ENCODE measurements at places on chromosomes 2 and 18. TPM values are rescaled to one million over a fixed set of nuclear protein-coding genes. Genes with fewer than 3 reads are reported as not detected.

DNA sequence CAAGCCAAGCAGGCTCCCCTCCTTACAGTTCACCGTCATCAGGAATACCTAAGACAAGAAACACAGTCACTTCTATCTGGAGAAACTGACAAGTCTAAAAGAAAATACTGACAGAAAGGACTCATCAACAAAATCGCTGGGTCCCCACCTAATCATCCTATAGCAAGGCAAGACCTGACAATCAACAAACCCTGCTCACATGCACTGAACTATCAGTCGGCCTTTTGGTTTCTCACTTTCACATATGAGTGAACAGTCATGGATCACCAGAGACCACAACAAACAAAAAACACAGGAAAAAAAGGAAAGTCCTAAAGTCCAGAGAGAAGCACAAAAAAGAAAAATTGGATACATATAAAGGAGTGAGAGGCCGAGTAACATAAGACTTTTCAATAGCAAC is 70.4 kb downstream of the SEMA4F start:
- H3K36me3 ChIP-seq, result no peaks in the 10 kb centered on the region
- peaks cover 7% of the 10 kb centered on the region for H3K27me3 ChIP-seq
- DNase-seq, result no peak
- H3K4me3 ChIP-seq, result no peak overlapping the region
- no peak overlapping the region for H3K27ac ChIP-seq
- no peaks in the 10 kb centered on the region for H3K4me1 ChIP-seq

DNA sequence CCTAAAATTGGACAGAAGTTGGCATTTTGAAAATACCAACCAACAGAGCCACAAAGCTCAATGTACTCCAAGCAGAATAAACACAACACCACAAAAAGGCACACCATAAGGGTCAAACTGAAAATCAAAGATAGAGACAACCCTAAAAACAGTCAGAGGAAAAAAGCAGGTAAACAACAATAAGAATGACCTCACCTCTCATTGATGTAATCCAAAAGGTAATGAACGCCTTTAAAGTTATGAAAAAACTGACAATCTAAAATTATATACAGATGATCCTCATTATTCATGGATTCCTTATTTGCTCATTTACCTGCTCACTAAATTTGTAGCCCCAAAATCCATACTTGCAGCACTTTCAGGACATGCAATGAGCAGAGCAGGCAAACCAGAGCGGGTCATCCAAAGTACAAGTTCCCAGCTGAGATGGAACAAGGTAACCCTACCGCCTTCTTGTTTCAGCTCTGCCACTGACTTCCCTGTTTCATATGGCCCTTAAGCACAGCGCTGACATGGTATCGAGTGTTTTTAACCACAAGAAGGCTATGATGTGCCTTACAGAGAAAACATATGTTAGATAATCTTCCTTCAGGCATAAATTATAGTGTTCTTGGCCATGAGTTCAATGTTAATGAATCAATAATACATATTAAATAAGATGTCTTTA is 17.0 kb downstream of the RTN4 start:
- H3K36me3 ChIP-seq, result no peaks in the 10 kb centered on the region
- no peak for DNase-seq
- H3K27ac ChIP-seq, result peak overlapping the region; percentile 26
- H3K27me3 ChIP-seq, result no peaks in the 10 kb centered on the region
- H3K4me3 ChIP-seq, result no peak overlapping the region
- peaks cover 79% of the 10 kb centered on the region for H3K4me1 ChIP-seq

POTEI gene
- not detected for total RNA-seq

GRCh38 chr2:106107509-106108131 is 86.5 kb downstream of the UXS1 start:
- no peak overlapping the region for H3K4me3 ChIP-seq
- DNase-seq, result no peak
- no peaks in the 10 kb centered on the region for H3K27me3 ChIP-seq

ST3GAL5 gene
- 102 TPM for total RNA-seq

C2orf49 gene
- 15.7 TPM for total RNA-seq

VWC2L gene
- total RNA-seq, result not detected

GRCh38 chr2:154813636-154814035 is 115.1 kb downstream of the KCNJ3 start:
- no peak overlapping the region for H3K27ac ChIP-seq
- no peak for DNase-seq
- H3K27me3 ChIP-seq, result no peaks in the 10 kb centered on the region
- no peaks in the 10 kb centered on the region for H3K4me1 ChIP-seq
- H3K36me3 ChIP-seq, result no peaks in the 10 kb centered on the region

- H3K4me1 ChIP-seq, result no peaks in the 10 kb centered on the region
- H3K36me3 ChIP-seq, result no peaks in the 10 kb centered on the region
- H3K27ac ChIP-seq, result no peak overlapping the region
- no peak overlapping the region for H3K4me3 ChIP-seq
- no peaks in the 10 kb centered on the region for H3K27me3 ChIP-seq
These were observed 71.4 kb downstream of the OLA1 start for GRCh38 chr2:174176898-174177297.

- no peaks in the 10 kb centered on the region for H3K4me1 ChIP-seq
- H3K27ac ChIP-seq, result no peak overlapping the region
- no peaks in the 10 kb centered on the region for H3K36me3 ChIP-seq
These were observed 67.1 kb downstream of the PRELID3A start for GRCh38 chr18:12474876-12475275.

TUBA4A gene
- total RNA-seq, result 65.0 TPM

DNA sequence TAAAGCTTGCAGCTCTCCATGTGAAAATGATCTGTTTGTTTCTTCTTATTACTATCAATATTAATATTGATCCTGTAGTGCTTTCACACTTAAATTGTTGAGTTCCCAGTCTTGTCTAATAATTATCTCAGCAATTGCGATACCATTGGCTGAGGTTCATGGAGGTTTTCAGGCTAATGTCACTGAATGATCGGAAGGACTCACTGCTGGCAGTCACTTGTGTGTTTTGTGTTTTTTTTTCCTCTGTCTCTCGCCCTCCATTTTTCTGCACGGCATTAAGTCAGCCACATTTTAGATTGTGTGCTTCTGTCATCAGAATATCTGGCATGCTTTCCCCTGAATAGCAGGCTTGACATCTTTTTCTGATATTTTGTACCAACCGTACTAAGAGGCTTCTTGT is 43.7 kb downstream of the AGAP1 start:
- H3K4me1 ChIP-seq, result no peaks in the 10 kb centered on the region
- H3K4me3 ChIP-seq, result no peak overlapping the region
- H3K36me3 ChIP-seq, result no peaks in the 10 kb centered on the region
- DNase-seq, result no peak
- H3K27ac ChIP-seq, result no peak overlapping the region

MYL1 gene
- not detected for total RNA-seq

GRCh38 chr2:40102447-40102846 is 323.4 kb upstream of the THUMPD2 start:
- H3K27me3 ChIP-seq, result no peaks in the 10 kb centered on the region
- no peaks in the 10 kb centered on the region for H3K4me1 ChIP-seq
- H3K4me3 ChIP-seq, result no peak overlapping the region
- no peak for DNase-seq

DNA sequence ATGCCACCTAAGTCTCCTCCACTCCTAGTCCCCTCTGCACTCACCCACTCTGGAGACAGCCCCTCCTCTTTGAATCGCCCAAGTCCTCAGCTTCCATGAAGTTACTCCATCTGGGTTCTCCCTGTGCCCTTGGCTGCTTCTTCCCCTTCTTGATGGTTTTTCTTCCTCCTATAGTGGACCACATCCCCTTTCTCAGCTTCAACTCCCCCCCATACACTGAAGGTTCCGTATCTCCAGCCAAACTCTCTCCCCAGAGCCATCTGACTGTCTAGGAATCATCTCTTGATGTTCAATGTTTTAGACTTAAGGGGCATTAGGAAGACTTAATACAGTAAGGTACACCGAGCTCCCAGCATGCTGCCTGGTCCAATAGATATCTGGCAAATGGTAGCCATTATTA is 39.6 kb downstream of the EMX1 start:
- H3K4me1 ChIP-seq, result no peaks in the 10 kb centered on the region
- no peak for DNase-seq
- H3K27me3 ChIP-seq, result no peaks in the 10 kb centered on the region
- no peak overlapping the region for H3K27ac ChIP-seq

ATP5F1A gene
- total RNA-seq, result 310 TPM

CXCR1 gene
- total RNA-seq, result 1.7 TPM

GRCh38 chr2:152443771-152444170 is 108.8 kb downstream of the FMNL2 start:
- no peaks in the 10 kb centered on the region for H3K27me3 ChIP-seq
- H3K4me1 ChIP-seq, result peaks cover 21% of the 10 kb centered on the region
- no peaks in the 10 kb centered on the region for H3K36me3 ChIP-seq
- no peak for DNase-seq
- peak overlapping the region; percentile 7 for H3K27ac ChIP-seq

GRCh38 chr2:29744976-29745375 is 176.4 kb downstream of the ALK start:
- no peaks in the 10 kb centered on the region for H3K4me1 ChIP-seq
- H3K36me3 ChIP-seq, result no peaks in the 10 kb centered on the region
- no peak overlapping the region for H3K4me3 ChIP-seq
- H3K27ac ChIP-seq, result no peak overlapping the region
- H3K27me3 ChIP-seq, result no peaks in the 10 kb centered on the region
- DNase-seq, result no peak

IHH gene
- total RNA-seq, result 1.0 TPM

GRCh38 chr18:34978533-34978893 is 62.7 kb upstream of the MAPRE2 start:
- H3K27ac ChIP-seq, result peak overlapping the region; percentile 82
- H3K4me3 ChIP-seq, result peak overlapping the region; percentile 67
- peaks cover 33% of the 10 kb centered on the region for H3K27me3 ChIP-seq

DNA sequence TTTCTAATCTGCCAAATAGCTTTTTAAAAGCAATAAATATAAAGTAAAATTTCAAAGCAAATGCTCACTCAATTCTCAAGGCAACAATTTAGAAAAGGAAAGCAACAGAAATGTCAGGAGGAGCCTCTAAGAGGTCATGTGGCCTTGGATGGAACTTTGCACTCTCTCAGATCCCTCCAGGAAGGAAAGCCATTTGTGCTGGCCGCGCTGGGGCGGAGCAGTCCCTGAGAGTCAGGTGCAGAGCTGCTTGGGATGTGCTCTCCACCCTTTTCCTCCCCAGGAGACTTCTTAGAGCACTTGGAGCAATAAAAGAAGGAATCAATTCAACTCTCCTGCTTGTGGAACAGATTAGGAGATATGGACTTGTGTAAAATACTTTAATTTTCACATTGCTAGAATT is 379.8 kb upstream of the LINC00305 start:
- no peaks in the 10 kb centered on the region for H3K36me3 ChIP-seq
- H3K27ac ChIP-seq, result no peak overlapping the region
- no peaks in the 10 kb centered on the region for H3K4me1 ChIP-seq

Measured in left lung (tissue), 14 donors.